ENCODE measurements at places on chromosomes 3 and 15.

- no peak for DNase-seq
Observed at GRCh38 chr3:37521429-37521828, 340.3 kb upstream of the CTDSPL start.

- DNase-seq = no peak
Observed at GRCh38 chr3:31462050-31462569, 70.6 kb upstream of the STT3B start.

GRCh38 chr15:70892912-70893560, 410 bp downstream of the LRRC49 start:
- DNase-seq = no peak

DNA sequence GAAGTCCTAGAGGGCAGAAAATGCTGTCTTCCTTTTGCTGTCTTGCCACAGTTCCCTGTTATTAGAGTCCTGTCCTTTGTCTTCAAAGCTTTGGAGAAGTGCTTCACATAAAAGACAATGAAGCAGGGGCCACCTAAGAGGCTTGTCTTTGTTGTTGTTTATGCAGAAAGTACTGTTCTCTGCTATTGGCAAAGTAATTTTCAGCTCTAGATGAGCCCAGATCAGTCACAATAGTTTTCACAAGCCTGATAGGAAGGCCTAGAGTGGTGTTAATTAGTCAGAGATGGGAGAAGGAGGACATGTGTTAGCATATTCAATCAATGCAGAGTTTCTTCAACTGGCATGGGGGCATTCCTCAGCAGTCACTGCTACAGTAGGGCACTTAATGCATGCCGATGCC, 300.0 kb downstream of the PTPRG start:
- no peak for DNase-seq

- DNase-seq = no peak
Observed at GRCh38 chr3:126478581-126479310, 3.1 kb upstream of the ZXDC start.

- no peak for DNase-seq
Observed at GRCh38 chr15:63913786-63914315, 80.1 kb upstream of the HERC1 start.

GRCh38 chr3:124885466-124886167, 1.5 kb downstream of the ITGB5 start:
- no peak for DNase-seq

- no peak for DNase-seq
Observed at GRCh38 chr3:8848696-8849131, 79.3 kb upstream of the OXTR start.

GRCh38 chr15:43144512-43144911, 11.1 kb downstream of the TMEM62 start:
- DNase-seq = no peak

GRCh38 chr3:55897573-55898224, 410.6 kb upstream of the WNT5A start:
- DNase-seq = no peak

GRCh38 chr3:16048435-16049318, 125.8 kb upstream of the GALNT15 start:
- DNase-seq = peak; percentile 32

DNA sequence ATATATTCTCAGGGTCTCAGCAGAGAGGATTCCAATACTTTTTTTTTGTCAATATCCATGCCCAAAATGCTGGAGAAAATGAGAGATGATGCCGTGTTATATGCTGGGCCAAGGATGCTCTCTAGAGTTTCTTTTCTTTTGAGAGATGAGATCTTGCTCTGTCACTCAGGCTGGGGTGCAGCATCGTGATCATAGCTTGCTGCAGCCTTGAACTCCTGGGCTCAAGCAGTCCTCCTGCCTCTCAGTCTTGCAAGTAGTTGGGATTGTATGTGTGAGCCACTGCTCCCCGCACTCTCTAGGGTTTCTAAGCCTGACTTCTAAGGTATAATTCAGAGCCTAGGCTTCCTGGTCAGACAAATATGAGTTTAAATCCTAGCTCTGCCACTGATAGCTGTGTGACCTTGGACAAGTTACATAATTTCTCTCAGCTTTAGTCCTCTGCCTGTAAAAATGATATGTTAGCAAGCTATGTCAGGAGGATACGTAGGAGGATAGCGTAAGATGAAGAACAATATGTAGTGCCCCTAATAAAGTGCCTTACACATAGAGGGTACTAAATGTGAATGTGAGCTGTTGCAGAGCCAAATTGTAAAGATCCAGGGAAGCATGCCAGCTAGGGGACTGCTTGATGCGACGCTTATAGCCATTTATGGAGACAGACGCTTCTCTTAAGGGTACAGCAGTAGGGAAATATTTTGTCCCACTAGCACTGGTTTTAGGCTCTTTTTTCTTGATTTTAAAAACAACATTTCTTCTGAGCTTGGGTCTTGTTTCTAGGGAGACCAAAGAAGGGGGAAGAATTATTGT, 7.4 kb downstream of the STARD9 start:
- DNase-seq = no peak

- DNase-seq = no peak
Observed at GRCh38 chr3:140910860-140911259, 30.8 kb upstream of the SLC25A36 start.

GRCh38 chr3:78174821-78175220, 1134.9 kb downstream of the ROBO2 start:
- DNase-seq = no peak

- DNase-seq = no peak
Observed at GRCh38 chr3:101643861-101644613, 32.9 kb downstream of the ZBTB11 start.

DNA sequence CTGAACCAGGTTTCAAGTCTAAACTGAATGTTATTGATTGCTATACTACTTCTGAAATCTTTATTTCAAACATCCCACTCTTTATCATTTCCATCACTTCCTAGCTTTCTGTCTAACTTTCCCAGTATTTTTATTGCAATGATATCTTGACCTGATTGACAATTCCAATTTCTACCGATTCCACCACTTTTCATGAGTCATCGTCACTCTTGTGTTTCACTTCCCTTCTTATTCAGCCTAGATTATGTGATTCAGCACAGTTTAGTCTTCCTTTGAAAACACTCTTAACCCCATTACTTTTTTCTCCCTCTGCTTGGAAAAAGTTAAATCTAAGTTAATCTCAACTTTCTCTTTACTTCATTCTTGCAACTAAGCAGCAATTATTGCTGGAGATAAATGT, 62.6 kb downstream of the SLC7A14 start:
- DNase-seq = no peak

GRCh38 chr3:148735597-148735996, 37.9 kb downstream of the AGTR1 start:
- DNase-seq = no peak

All from right lung (tissue), 10 donors.